ENCODE measurements at places on chromosomes 12 and 14.

- no peak for DNase-seq
These were observed 24.0 kb downstream of the MAP1LC3B2 start for GRCh38 chr12:116583129-116583694.

DNA sequence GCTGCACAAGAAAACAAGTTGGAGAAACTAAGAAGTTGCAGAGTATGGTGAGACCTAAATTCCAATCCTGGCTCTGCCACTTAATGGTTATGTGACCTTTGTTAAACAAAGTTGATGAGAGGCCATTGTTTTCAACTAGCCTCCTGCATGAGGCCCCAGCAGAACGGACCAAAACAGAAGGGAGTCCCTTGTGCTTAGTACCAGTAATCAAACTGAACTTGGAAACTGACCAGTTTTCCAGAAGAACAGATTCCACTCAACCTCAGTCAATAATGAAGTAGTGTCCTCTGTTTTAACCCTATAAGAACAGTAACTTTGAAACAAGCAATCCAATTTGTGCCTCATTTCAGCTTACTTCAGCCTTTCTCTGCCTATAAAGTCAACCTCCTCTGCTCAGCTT lies 69.9 kb downstream of the C12orf56 start:
- DNase-seq = no peak

- DNase-seq = no peak
These were observed 10.2 kb downstream of the TRMT61A start for GRCh38 chr14:103539056-103539825.

- no peak for DNase-seq
These were observed 1404.3 kb upstream of the FLRT2 start for GRCh38 chr14:84125676-84126075.

- DNase-seq = no peak
These were observed 2.1 kb downstream of the UNG start for GRCh38 chr12:109099431-109100020.

- DNase-seq = no peak
These were observed 382.5 kb upstream of the ATP2B1 start for GRCh38 chr12:90090929-90091651.

GRCh38 chr12:47554046-47554653 lies 151.7 kb downstream of the RPAP3 start:
- DNase-seq = no peak

DNA sequence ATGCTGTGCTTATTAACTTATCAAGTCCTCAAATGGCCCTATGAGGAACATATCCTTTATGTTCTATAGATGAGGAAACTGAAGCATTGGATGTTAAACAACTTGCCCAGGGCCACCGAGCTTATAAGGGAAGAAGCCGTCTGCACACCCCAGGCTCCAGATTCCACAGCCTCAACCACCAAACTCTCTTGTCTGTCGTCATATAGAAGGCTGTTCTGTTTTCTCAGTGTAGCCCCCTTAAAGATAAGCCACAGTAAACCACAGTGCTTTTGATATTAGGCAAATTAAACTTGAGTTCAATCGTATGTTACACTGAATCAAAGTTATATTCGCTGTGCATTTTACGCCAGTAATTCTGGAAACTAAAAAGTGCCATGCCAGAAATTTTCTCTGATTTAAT lies 116.7 kb downstream of the PRKCH start:
- no peak for DNase-seq

- DNase-seq = no peak
These were observed 1372.1 kb upstream of the SEL1L start for GRCh38 chr14:82905762-82906161.

DNA sequence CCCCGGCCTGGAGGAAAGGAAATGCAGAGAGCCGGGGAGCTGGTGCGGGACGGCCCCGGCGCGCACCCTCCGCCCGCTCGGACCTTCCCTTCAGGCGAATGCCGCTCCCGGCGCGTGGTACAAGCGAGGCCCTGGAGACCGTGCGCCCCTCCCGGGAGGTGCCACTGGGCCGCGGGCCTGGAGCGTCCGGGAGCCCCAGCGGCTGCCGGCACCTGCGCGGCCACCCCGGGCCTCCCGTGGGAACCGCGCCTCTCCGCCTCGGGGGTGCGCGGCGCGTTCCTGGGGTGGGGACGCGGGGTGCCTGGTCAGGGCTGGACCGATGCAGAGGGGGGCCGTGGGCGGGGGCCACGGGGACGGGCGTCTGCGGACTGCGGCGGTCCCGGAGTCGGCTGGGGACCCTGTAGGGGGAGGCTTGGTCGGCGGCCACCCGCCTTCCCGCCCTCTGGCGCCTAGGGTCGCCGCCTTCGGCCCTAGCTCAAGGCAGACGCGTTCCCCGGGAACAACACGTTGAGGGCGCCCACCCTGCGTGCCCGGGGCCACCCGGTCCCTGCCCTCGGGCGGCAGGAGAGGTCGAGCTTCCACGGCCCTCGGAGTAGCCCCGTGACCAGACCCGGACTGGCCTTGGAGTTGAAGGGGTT lies 599 bp downstream of the PAPLN start:
- DNase-seq = no peak

DNA sequence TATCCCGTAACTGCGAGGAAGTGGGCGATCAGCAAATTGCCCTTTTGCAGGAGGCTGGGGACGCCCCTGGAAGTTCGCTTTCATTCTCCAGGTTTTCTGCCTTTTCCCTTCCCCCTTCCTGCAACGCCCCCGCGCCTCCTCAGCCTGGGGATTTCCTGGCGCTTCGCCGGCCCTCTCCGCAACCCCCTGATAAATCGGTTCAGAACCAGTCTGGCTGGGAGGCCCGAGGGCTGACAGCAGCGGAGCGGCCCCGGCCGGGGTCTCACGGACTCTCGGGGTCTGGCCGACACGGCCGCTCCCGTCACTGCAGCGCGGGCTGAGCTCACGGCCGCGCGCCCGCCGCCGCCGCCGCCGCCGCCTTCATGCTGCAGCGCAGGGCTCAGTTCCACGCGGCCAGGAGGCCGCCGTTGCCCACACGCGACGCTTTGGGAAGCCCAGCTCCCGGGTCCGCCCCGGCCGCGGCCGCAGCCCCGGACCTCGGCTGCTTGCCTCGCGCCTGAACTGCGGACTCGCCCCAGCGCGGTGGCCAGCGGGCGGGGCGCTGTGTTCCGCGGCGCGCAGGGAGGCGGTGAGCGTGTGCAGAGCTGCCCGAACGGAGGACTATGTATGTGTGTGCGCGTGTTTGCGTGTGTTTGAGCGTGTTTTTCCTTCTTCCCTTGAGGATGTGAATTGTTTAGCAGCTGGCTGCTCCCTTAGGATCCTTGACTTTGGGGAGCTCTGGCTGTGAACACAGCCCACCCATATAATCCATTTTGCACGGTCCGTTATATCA lies at the start of gene LRFN5:
Gene LRFN5, plus strand, starts transcription at position 345 of the 772 bp plus-strand sequence.
- no peak for DNase-seq

GRCh38 chr14:84375235-84375634 lies 1154.7 kb upstream of the FLRT2 start:
- DNase-seq = no peak

DNA sequence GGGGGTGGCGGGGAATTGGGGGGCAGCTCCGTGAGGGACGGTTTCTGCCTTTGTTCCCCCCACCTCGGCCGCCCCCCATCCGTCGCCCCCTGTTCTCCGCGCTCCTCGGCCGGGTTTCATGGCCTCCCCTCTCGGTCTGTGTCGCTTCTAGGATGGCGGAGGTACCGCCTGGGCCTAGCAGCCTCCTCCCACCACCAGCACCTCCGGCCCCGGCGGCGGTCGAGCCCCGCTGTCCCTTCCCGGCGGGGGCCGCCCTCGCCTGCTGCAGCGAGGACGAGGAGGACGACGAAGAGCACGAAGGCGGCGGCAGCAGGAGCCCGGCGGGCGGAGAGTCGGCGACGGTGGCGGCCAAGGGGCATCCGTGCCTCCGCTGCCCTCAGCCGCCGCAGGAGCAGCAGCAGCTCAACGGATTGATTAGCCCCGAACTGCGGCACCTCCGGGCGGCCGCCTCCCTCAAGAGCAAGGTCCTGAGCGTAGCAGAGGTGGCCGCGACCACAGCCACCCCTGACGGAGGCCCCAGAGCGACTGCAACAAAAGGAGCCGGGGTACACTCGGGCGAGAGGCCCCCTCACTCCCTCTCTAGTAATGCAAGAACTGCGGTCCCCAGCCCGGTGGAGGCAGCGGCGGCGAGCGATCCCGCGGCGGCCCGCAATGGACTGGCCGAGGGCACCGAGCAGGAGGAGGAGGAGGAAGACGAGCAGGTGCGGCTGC lies 575 bp downstream of the NAA30 start:
- peak; percentile 63 for DNase-seq

DNA sequence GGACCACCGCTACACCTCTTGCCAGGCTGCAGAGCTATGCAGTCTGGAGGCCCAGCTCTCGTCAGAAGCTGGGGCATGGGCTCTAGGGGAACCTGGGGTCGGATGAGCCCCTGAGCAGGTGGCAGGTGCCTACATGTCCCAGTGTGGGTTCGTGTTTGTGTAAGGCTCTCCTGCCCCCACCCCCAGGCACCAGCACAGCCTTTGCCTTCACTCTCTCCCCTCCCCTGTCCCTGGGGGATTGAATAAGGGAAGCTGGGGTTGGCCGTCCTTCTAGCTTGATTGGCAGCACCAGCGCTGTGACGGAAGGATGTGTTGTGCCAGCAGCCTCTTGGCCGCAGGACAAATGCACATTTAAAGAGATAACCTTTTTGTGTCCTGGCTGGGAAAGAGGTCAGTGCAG lies 34.8 kb upstream of the TSPAN9 start:
- no peak for DNase-seq

GRCh38 chr12:29395356-29395755 lies 14.4 kb upstream of the ERGIC2 start:
- DNase-seq = no peak

GRCh38 chr14:98227727-98228111 lies 1044.3 kb downstream of the BCL11B start:
- DNase-seq = no peak

GRCh38 chr14:56633544-56633943 lies 53.9 kb downstream of the TMEM260 start:
- DNase-seq = no peak

DNA sequence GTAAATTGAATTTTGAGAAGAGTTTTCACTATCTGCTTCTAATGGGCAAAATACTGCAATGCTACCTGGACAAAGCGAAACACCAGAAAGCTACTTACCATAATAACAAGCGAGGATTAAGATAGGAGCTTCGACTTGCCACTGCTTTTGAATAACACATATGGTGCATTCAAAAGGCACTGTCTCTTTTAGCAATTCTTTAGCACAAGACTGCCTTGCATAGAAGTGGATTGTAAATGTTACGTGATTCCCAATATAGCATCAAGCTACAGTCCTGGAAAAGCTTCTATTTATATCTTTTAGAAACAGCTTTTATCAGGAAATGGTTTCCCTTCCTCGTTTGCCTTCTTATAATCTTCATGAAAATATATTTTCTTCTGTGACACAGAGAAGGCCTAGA lies 258.7 kb upstream of the PDE3A start:
- DNase-seq = no peak

DNA sequence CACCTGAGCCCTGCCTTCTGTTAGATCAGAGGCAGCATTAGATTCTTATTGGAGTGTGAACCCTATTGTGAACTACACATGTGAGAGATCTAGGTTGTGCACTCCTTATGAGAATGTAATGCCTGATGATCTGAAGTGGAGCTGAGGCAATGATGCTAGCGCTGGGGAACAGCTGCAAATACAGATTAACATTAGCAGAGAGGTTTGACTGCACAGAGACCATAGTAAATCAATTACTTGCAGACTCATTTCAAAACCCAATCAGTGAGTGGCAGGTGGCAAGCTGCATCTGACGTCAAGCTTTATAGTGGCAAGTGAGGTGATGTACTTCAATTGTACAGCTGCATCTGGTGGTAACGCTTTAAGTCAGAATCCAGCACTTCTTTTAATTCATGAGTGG lies 141.6 kb downstream of the GPHN start:
- no peak for DNase-seq

DNA sequence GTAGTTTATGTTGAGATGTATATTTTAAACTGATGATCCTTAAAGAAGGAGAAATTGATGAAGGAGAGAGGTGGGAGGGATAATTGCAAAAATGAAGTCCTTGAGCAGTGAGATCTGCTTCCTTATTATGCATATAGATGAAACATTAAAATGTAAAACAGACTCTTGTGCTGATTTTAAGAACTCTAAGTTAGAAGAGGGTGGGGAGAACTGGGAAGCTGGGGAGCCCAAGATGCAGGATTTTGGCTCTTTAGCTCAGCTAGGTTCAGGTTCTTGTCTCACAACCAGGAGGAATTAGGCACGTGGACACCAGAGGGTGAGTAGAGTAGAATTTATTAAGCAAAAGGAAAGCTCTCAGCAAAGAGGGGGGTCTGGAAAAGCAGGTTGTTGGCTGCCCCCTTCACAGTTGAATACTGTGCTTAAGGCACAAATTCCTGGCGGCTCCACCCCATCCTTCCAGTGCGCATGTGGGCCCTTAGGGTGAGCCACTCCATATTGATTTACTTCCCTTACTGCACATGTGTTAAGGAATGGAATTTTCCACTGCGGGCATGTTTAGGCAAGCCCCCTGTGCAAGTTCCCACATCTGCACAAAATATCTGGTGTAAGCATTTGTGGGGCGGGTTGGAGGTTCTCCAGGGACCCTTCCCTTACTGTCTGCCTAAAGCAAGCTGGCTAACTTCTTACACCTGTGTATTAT lies 141.9 kb downstream of the BICD1 start:
- DNase-seq = no peak

DNA sequence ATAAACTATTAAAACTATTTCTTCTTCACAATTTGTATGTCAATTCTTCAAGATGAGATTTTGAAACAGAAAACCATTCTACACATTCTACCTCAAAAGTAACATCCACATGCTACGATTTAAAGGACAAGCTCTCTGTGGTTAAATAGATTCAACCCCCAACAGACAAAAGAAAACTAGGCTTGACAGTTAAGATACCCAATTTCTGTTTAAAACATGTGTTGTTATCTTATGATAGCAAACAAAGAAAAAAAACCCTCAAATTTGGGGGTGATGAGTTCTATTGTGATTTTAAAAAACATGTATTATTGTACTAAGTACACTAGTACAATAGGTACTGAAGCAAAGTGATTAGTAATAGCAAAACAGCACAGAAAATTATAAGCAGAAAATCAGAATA lies 33.8 kb downstream of the ATF7 start:
- DNase-seq = no peak

GRCh38 chr14:51644217-51644933 lies 7.3 kb upstream of the FRMD6 start:
- DNase-seq = no peak

- no peak for DNase-seq
These were observed 38.6 kb upstream of the KRR1 start for GRCh38 chr12:75549989-75550388.

DNA sequence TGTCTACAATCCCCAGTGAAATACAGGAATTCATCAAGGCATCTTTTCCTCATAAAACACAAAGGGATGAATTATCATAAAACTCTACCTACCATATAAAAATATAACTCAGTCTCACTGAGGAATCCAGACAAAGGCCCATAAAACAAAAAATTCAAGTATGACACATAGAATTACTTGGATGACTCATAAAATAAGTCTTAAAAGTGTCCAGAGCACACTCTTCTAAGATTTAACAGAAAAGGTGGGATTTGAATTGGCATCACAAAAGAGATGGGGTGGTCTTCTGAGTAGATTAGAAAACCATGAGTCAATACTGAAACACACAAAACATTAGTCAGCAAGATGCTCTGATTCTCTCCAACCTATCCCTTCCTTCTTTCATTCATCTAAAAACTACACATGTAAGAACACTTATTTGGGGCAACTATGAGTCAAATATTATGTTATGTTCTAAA lies 202.7 kb upstream of the GARIN6 start:
- DNase-seq = no peak

- peak; percentile 20 for DNase-seq
These were observed 890 bp upstream of the KIF26A start for GRCh38 chr14:104137297-104138097.

GRCh38 chr12:133233993-133234564 lies 1.6 kb downstream of the ANHX start:
- DNase-seq = no peak
